ENCODE measurements at places on chromosomes 1 and 21.

DNA sequence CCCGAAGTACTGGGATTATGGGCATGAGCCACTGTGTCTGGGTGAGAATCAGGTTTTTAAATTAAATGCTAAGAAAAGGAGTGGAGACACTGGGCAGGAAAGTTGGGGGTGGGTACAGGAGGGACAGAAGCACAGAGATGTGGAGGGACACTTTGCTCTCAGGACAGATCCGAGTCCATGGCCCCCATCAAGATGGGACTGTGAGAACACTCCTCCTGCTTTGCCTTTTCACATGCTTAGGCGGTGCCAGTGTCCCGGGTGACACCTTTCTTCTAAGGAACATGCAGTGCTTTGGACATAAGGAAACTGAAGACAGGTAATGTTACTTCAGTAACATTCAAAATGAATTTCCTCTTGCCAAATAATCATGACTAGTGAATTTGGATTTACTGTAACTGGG is 16.7 kb downstream of the SLC25A33 start:
- no peak for DNase-seq

GRCh38 chr1:83697961-83698360 is 301.0 kb downstream of the TTLL7 start:
- no peak for DNase-seq

DNA sequence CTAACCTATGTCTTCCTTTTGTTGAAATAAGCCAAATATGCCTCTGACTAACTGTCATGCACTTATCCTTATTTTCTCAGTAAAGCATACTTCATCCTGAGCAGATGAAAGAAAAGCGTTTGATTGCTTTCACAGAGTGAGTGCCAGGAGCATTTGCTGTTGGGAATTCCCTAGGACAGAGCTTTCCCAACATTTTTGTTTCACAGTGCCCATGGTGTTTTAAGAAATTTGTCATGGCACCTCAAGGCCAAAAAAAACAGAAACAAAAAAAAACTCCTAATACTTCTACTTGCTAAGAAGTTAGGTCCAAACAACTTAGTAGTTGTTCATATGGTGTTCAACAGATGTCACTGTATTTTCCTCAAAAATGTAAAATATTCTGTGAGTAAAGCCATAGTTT is 120.8 kb upstream of the BMP8A start:
- no peak for DNase-seq

DNA sequence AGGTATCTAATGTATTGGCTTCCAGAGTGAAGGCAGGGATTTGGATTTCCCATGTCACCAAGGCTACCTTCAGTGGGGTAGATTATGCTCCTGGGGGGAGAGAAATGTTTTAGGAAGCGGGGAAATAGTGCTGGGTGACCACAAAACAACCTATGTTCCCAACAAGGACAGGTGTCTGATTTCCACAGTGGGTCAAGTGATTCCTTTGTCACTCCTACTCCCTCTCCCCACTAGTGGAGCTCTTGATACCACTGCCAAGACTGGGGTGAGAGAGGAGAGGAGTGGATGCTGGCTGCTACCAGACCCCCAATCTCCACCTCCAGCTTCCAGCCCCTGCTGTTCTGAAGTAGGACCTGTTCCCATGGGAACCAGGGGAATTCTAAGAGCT is 104.3 kb upstream of the FAM78B start:
- DNase-seq = no peak

- DNase-seq = no peak
These were observed 12.3 kb downstream of the SLC19A1 start for GRCh38 chr21:45529785-45530422.

DNA sequence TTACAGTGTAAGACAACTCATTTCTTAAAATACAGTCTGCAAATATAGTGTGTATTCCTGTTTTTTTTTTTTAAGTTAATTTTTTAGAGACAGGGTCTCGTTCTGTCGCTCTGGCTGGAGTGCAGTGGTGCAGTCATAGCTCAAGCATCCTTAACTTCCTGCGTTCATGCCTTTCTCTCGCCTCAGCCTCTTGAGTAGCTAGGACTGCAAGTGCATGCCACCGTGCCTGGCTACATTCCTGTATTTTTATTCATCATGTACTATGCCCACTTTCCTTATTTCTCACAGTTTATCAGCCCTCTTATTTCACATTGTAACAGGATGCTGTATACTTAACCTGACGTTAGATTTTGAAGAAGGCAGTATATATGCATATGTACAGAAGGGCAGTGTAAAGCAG is 26.7 kb downstream of the MIER1 start:
- DNase-seq = no peak

GRCh38 chr1:230171356-230172015 is 104.4 kb downstream of the GALNT2 start:
- no peak for DNase-seq

DNA sequence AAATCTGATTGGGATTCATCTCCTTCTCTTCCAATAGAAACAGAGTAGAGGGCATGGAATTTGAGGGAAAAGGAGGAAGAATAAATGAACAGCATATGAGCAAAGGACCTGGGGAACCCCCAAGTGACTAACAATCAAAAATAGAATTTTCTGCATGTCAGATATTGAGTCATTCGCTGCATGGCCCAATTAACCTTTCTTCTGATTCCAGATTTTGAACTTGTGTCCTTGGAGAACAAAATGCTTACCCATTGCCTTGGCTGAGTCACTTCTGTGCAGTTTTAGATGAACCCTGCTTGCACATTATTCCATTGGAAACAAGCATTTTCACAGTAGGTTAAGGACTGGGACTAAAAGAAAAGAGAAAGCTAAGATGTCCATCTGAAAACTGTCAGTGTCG is 390.5 kb downstream of the ST6GALNAC3 start:
- no peak for DNase-seq

- DNase-seq = no peak
These were observed 197.8 kb upstream of the GALNT2 start for GRCh38 chr1:229869240-229869639.

- DNase-seq = no peak
These were observed 205.7 kb upstream of the PTBP2 start for GRCh38 chr1:96515925-96516324.

GRCh38 chr1:117852853-117853553 is 76.4 kb downstream of the GDAP2 start:
- no peak for DNase-seq

GRCh38 chr1:59015708-59016107 is 231.9 kb upstream of the JUN start:
- DNase-seq = no peak

DNA sequence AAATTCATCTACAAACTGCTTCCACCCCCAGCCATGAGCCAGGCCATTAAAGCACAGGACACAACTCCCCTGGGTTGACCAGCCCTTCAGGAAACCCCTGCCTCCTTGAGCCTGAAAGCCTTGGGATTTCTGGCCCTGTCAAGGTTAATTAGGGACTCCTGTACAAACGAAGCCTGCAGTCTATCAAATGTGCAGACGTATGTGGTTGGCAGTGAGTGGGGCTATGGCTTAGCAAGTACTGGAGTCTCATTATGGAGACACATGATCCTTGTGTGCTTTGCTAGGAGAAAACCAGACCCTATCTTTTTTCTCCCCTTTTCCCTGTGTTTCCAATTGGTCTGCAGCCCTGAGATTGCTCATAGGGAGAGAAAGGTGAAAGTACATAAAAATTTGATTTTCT is 588.3 kb upstream of the USP24 start:
- no peak for DNase-seq

GRCh38 chr1:61085206-61085982 is 3.0 kb downstream of the NFIA start:
- DNase-seq = no peak

- no peak for DNase-seq
These were observed 58.3 kb upstream of the MAP1LC3C start for GRCh38 chr1:242056988-242057744.

- DNase-seq = no peak
These were observed 44.4 kb upstream of the ANGPTL7 start for GRCh38 chr1:11144570-11145256.

- DNase-seq = no peak
These were observed 209.8 kb upstream of the PRMT6 start for GRCh38 chr1:106846656-106847055.

DNA sequence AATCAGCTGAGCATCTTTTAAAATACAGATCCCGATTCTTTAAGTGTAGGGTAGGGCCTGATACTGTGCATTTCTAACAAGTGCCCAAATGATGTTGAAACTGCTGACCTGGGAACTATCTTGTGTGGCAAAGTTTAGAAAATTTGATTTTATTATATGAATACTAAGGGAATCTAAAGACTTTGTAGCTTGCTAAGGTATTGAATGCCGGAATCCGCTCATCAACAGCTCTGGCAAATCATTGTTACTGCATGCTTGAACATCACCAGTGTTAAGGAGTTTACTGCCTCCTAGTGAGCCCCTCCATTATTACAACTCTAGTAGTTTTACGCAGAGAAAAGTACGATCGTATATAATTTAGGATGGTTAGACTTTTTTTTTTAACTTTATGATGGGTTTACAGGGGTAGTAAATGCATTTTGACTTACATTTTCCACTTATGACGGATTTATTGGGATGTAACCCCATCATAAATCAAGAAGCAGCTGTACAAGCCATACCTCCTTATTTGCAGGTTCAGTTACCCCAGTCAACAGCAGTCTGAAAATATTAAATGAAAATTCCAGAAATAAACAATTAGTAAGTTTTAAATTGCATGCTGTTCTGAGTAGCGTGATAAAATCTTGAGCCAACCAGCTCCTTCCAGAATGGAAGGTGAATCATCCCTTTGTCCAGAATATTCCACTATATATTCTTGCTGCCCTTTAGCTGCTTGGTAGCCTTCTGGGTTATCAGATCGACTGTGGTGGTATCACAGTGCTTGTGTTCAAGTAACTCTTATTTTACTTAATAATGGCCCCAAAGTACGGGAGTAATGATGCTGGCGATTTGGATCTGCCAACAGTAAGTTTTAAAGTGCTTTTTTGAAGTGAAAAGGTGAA is 892 bp downstream of the TYW3 start:
- no peak for DNase-seq

DNA sequence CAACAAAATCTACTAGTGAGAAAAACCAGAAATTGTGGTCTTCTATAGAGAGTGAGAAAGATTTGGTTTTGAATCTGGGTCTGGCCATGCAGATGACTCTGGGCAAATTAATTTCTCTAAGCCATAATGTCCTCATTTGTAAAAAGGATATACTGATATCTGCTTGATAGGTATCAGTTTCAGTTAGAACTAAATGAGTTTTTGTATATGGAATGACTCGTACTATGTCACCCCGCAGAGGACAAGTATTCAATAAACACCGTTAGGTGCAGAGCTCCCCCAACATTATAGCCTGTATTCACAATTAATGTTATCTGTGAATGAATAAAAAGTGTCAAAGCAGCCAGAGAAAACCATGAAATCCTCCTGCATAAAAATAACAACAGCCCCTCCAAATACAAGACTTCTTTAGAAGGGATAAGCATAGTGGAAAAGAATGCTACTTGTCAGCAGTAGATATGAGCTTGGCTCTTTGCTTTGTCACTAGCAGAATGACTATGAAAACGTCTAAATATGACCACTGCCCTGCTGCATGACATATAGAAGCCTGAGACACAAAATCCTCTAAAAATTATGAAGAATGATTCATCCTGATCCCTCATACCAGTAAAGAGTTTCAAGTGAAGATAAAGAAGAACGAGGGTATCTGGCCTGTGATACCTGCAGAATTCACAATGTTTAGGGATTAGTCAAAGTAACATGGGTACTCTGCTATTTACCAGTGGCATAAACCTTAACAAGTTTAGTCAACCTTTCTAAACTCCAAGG is 17.8 kb downstream of the SCAF4 start:
- no peak for DNase-seq

- DNase-seq = no peak
These were observed 6.3 kb upstream of the KCNE1 start for GRCh38 chr21:34518301-34518700.

DNA sequence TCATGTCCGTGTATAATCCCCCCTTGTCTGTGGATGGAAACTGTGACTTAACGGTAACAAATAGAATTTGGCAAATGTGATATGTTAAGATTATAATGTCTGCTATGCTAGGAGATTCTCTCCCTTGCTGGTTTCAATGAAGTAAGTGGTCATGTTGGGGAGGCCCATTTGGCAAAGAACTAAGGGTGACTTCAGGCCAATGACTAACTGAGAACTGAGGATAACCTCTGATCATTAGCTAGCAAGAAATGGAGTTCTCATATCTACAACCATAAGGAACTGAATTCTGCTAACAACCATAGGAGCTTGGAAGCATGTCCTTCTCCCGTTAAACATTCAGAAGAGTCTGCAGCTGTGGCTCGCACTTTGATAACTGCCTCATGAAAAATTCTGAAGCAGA is 2.3 kb downstream of the IFI44L start:
- no peak for DNase-seq

DNA sequence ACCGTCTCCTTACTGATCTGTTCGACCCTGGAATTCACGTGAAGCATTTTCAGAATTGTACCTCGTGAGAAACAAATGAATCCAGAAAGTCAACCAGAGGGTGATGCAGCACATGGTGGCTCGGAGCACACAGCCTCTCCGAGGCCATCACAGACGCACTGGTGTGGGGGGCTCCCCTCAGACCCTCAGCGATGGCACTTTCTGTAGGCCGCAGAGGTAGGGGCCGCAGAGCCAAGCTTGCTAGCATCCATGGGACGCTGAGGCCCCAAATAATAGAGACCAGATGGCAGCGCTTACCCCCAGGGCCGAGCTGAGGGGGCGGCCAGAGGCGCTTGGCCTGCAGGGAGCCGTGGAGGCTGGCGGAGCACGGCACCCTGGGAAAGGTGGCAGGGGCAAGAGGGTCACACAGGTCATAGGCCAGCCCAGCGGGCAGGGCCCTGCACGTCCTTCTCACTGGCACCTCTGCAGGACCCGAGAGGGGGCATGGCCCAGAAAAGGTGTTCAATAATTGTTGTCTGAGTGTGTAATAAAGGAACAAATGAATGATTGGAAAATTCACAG is 28.1 kb upstream of the COL6A2 start:
- DNase-seq = no peak

GRCh38 chr1:197761654-197762053 is 13.6 kb downstream of the DENND1B start:
- no peak for DNase-seq

DNA sequence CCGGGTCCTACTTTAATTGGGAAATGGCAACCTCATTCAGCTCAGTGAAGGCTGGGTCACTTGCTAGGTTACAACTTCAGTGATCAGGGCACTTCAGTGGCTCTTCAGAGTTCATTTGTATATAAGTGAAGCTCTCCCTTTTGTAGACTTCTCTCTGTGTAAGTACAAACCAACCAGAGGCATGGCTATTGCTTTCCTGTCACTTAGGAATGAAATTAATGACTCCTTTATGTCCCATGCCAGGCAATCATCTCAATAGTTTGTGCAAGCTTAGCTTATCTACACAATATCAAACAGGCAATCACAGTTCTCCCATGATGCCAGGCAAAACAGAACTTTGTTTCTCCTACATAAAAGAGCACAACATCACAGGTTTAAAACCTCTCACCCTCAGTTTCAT is 22.8 kb upstream of the CTBS start:
- no peak for DNase-seq

Measured in stimulated activated CD8-positive, alpha-beta memory T cell treated with anti-CD3 and anti-CD28 coated beads, Interleukin-7, amount 100 ng/mL, for 48 hours (primary cell).